ENCODE measurements at places on chromosomes 7 and 10. TPM values are rescaled to one million over a fixed set of nuclear protein-coding genes. Genes with fewer than 3 reads are reported as not detected.

- DNase-seq, result no peak
Observed at GRCh38 chr10:103814626-103815370, 40.6 kb downstream of the SH3PXD2A start.

- DNase-seq, result peak; percentile 39
Observed at GRCh38 chr7:155295511-155295910, 2.2 kb upstream of the INSIG1 start.

DNA sequence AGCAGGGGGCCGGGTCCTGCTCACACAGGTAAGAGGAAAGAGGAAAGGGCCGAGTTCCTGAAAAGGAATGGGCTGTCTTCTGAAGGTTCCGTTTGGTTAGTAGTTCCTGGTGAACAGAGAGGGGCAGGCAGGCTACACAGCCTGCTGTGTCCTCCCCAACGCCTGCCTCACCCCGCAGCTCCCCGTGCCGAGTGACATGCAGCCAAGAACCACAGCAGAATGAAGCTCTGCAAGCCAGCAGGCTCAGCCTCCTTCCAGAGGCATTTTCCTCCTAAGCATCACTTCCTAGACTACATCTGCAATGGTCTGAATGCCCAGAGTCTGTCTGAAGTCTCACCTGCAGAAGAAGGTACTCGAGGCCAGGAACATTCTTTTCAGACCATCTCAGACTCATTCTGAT lies 202.4 kb upstream of the TCERG1L start:
- no peak for DNase-seq

UCMA gene
- not detected for total RNA-seq
